ENCODE measurements at places on chromosomes 2 and 18.

DNA sequence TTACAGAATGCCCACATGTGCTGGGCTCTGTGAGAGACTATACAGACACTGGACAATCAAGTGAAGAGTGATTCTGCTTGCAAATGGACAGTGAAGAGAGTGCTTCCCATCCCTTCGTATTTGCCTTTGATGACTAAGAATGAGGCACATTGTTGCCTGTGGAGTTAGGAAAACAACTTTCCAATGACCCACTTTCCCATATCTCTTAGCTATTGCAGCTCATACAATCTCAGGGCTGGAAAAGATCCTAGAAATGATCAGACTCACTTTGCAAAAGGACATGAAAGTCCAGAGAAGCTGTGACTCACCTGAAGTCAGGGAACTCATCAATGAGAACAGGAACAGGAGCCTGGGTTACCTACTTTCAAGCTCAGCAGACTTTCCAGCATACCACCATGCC lies 440.5 kb upstream of the TCF4 start:
- peak; percentile 23 for DNase-seq

DNA sequence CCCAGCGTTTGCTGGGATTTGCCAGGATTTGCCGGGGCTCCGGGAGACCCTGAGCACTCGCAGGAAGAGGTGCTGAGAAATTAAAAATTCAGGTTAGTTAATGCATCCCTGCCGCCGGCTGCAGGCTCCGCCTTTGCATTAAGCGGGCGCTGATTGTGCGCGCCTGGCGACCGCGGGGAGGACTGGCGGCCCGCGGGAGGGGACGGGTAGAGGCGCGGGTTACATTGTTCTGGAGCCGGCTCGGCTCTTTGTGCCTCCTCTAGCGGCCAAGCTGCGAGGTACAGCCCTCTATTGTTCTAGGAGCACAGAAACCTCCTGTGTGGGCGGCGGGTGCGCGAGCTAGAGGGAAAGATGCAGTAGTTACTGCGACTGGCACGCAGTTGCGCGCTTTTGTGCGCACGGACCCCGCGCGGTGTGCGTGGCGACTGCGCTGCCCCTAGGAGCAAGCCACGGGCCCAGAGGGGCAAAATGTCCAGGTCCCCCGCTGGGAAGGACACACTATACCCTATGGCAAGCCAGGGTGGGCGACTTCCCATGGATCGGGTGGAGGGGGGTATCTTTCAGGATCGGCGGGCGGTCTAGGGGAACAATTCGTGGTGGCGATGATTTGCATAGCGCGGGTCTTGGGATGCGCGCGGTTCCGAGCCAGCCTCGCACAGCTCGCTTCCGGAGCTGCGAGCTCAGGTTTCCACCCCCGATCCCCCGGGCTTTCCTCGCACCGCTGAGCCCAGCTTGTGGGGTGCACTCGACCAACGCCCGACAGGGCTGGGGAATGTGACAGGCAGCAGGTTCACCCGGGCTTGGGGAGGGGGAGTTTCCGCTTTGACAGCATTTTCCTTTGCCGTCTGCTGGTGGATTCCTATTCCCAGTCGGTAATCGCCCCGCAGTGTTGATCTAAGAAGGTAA lies 2.8 kb downstream of the ONECUT2 start:
- DNase-seq: no peak

- no peak for DNase-seq
Measured at GRCh38 chr18:44374966-44375365, 305.7 kb upstream of the SETBP1 start.

- DNase-seq: no peak
Measured at GRCh38 chr2:20771299-20771698, 51.6 kb downstream of the LDAH start.

DNA sequence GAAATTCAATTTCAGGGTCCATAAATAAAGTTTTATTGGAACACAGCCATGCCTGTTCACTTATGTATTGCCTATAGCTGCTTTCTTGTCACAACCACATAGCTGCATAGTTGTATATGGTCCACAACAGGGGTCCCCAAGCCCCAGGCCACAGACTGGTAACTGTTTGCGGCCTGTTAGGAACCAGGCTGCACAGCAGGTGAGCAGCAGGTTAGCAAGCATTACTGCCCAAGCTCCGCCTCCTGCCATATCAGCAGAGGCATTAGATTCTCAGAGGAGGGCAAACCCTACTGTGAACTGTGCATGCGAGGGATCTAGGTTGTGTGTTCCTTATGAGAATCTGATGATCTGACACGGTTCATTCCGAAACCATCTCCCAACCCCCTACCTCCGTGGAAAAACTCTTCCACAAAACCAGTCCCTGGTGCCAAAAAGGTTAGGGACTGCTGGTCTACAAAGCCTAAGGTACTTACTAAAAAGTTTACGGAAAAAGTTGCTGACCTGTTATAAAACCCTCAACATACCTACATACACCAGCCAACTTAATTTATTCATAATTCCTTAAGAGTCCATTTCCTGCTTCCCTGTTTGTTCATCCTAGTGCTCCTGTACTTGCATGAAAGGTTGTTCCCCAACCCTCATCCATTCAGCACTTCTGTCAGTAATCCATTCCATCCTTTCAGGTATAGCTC lies 40.1 kb downstream of the NDUFAF7 start:
- no peak for DNase-seq

DNA sequence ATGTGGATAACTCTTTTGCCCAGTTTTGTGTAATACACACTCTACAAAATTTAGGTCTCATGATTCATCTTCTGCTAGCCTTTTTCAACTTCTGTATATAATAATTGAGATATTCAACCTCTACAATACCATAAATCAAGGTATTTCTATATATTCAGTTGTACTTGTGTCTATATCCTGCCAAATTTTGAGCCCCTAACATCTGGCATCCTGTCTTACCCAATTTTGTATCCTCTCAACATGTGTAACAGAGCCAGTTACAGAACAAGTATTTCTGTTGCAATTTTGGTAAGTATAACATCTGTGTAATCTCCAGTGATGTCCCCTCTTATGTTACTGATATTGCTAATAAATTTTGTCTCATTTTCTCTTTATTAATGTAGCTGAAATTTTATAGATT lies 145.8 kb downstream of the TRIB2 start:
- no peak for DNase-seq

DNA sequence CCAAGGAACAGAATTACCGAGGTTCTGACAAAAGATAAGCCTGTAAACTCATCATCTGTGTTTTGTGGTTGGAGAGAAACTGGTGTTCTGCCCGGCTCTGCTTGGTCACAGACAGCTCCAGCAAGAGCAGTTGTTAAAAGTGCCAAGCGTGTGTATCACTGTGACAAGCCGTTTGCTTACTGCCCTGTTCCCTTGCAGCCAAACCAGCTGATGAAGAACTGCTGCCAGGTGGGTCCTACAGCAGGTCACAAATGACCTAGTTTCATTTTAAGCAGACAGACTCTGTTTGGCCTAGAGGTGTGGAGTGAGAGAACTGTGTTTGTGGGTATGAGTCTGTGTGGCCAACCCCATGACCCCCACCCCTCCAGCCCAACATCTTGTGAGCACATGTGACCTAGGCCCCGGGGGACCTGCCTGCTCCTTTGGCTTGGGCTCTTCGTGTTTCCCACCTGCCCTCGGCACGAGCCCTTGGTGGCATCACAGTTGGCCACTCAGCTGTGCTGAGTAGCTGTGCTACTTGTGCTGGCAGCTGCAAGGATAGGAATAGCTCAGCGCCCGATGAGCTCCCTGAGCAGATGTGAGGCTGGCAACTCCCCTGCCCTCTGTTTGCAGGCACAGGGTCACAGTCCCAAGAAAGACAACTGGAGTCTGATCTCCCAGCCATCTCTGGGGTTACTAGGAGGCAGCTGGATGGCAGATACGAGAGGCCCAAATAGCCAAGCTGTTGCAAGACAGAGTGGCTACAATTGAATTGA lies 9.7 kb downstream of the OXER1 start:
- no peak for DNase-seq
